ENCODE measurements at places on chromosomes 1 and 21.

- no peak for DNase-seq
Measured at GRCh38 chr1:115332813-115333608, 5.0 kb downstream of the NGF start.

DNA sequence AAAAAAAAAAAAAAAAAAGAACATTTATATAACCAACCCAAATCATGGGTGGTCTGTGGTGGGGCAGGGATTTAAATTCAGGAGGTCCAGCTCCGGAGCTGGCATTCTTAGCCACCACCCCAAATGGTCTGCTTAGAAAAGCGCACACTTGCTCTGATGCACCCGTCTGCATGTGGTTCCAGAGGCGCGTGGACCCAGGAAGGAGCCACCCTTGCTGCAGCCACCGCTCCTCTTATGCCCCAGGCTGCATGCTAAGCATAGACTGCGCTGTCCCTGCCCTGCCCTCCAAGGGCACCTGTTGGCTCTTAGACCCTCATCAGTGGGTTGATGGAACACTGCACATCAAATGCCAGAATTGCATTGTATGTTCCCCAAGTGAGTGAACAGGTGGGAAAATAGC is 41.4 kb downstream of the ATP5PO start:
- DNase-seq, result no peak

- no peak for DNase-seq
Measured at GRCh38 chr1:167940264-167940663, 3.4 kb upstream of the MPC2 start.

- DNase-seq, result no peak
Measured at GRCh38 chr1:200165493-200166220, 138.1 kb downstream of the NR5A2 start.

- DNase-seq, result no peak
Measured at GRCh38 chr1:205283270-205284147, 38.0 kb downstream of the NUAK2 start.

- DNase-seq, result no peak
Measured at GRCh38 chr1:41341365-41341683, 19.9 kb upstream of the FOXO6 start.

DNA sequence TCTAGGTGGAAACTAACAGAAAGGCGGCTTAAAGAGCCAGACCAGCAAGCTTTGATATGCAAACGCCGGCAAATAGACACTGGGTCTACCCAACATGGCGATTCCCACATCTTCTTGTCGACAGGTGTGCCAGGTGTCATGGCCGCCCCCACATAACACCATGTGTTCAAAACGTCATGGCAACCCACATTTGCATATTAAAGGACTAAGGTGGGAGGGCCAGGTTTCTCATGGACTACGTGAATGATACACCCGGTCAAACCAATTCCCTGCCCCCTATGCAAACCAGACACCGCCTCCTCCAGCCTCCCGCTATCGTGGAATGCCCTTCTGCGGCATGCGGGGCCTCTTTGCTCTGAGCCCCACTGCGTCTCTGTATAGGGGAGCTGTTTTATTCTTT is 41.3 kb downstream of the ICOSLG start:
- DNase-seq, result no peak

GRCh38 chr1:19066248-19066873 is 109.9 kb upstream of the IFFO2 start:
- DNase-seq, result no peak

DNA sequence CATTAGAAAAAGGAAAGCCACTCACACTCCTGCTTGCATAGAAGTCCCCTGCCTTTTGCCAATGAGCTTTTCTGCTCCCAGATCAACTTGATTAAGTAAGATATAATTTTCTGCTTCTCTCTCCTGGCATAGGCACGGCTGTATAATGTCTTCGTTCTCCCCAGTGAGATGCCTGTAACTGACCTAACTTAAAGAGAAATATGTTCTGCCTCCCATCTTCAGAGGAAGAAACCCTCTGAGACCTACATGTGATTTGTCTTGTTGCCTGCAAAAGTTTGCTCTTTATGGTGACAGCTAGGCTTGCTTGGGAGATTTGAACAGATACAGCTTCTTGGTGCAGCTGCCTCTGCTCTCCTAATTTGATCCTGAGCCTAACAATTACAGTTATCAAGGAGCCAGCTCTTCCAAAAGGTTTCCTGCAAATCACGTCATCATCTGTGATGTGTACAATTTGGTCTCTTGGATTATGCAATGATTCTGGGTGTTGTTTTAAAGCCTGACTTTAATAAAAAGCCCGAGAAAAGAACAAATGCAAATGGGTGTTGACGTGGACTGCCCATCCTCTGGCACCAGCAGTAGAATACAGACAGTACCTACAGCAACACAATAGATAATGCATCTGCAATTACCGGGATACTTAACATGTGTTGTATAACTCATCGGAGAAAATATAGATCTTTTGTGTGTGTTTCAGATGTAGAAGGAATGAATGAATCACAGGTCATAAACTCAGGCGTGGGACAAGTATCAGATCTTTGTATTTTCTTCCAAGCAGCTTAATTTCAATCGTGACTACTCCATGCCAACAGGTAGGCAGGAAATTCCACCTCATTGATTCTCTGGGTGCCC is 76.2 kb upstream of the KAZN start:
- DNase-seq, result no peak

Data from activated T-cell treated with anti-CD3 and anti-CD28 coated beads for 1 hour (primary cell).